ENCODE measurements at places on chromosomes 7 and 10.

- peak; percentile 34 for DNase-seq
These were observed 5.7 kb downstream of the ATG9B start for GRCh38 chr7:151018421-151019129.

- no peak for DNase-seq
These were observed 254.8 kb downstream of the PHF14 start for GRCh38 chr7:11228515-11228914.

GRCh38 chr7:158710651-158711102 lies 6.1 kb upstream of the NCAPG2 start:
- DNase-seq = peak; percentile 15

DNA sequence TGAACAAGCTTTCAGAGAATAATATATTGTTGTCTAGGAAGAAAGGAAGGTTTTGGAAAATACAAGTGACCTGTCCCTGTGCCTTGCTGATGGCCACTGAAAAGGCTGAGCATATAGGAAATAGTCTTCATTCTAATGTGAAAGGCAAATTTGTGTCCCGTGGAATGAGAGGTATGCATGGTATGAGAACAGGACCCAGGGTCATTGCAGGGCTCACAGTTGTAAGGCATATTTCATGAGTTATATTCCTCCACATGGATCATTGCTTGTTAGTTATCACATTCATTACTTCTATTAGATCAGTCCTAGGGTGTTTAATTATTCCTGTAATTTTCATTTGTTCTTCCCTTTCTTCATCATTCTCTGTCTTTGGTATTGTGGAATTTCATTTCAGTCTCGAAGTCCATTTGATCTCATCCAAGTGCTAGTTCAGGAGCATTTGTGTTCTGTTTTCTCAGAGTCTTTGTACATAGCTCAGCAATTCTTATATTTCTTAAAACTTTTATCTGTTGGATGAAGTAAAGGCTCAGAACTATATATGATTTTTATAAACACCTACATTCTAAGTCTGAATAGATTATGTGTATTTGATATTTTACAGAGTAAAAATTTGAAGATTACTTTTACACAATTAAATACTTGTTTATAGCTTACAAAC lies 39.4 kb upstream of the ARHGAP21 start:
- DNase-seq = no peak

DNA sequence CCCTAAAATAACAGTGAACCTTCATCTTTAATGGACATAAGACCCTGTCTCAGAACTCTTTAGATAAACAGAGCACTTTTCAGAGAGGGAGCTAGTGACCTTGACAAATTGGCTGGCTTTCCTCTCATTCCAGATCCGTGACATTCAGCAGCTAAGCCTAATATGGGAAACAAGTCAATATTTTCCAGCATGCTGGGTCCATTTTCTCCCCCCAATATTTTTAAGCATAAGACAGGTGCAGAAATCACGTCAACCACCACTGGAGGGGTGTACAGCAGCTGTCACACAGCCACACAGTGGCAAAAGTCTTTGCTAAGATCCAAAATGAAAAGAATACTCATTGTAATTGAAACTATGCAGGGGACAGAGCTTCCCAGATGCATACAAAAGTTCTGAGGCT lies 26.1 kb downstream of the LRRTM3 start:
- no peak for DNase-seq

DNA sequence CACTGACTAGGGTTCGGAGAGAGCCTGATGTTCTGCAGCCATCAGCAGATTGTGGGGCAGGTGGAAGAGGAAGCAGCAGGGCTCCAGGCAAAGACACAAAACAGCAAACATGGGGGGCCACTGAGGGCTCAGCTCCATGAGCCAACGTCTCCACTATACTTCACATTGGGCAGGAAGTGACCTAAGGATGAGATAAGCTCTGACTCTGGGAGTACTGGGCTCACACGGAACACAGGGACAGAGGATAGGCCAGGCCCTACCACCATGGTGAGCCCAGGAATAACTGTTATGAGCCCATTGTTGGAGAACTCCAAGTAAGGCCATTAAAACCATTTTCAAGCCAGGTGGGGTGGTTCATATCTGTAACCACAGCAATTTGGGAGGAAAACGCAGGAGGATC lies 14.9 kb upstream of the MRPS24 start:
- DNase-seq = no peak

- peak; percentile 52 for DNase-seq
These were observed 117.2 kb downstream of the PIP4K2A start for GRCh38 chr10:22597138-22597537.

GRCh38 chr10:69750011-69750373 lies 51.7 kb upstream of the COL13A1 start:
- no peak for DNase-seq

DNA sequence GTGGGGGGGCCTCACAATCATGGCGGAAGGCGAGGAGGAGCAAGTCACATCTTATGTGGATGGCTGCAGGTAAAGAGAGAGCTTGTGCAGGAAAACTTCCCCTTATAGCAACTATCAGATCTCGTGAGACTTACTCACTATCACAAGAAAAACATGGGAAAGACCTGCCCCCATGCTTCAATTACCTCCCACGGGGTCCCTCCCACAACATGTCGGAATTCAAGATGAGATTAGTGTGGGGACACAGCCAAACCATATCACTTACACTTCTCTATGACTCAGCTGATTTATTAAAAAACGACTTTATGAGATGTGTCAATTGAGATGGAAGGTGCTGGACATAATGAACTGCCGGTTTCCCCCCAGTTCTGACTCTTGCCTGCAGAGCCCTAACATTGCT lies 23.8 kb upstream of the CHN2 start:
- no peak for DNase-seq

- no peak for DNase-seq
These were observed 211.8 kb downstream of the DIP2C start for GRCh38 chr10:477620-478019.

- DNase-seq = no peak
These were observed 11.0 kb downstream of the GRID1 start for GRCh38 chr10:86355571-86356038.

DNA sequence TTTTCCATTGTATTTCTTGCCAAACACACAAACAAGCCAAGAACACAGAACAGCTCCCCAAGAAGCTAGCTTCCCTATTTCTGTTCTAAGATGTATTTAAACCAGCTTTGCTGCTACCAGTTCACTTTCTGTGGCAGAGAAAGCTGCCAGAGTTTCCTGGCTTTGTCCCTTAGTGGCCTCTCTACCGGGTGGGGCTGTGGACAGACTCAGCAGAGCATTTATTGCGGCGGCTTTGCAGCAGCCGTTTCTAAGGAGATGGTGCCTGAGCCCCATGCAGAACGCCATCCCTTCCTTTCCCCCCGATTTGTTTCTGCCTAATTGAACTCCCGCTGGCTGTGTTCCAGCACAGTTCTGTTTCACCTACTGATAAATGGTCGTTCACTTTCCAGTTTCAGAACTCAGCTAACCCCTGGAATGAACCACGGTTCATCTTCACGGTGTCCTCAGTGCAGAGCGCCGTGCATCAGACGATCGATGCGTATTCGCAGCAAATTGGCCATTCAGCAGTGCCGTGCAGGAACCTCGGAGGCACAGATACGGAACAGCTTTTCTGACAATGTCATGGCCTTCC lies 33.8 kb upstream of the SFMBT2 start:
- no peak for DNase-seq

GRCh38 chr10:60480865-60481563 lies 91.3 kb upstream of the ANK3 start:
- no peak for DNase-seq

GRCh38 chr10:8282340-8282739 lies 227.9 kb downstream of the GATA3 start:
- peak; percentile 5 for DNase-seq

- no peak for DNase-seq
These were observed 23.4 kb downstream of the LOXL4 start for GRCh38 chr10:98244586-98244985.

DNA sequence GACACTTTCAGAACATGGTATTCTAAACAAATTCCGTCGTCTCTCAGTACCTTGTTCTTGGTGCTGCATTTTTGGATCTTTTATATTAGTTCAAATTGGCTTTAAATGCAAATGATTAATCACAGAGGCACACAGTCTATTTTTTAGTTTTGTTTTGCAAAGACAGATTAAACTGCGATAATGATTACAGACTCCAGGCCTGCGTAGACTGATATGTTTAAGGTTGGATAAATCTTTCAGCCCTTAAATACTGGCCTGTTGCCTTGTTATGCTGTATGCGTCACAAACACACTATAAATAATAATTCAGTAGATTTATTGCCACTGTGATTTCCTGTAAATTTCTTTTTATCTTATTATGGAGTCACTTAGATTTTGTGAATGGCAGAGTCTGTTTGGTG lies 19.3 kb downstream of the CACNB2 start:
- no peak for DNase-seq

DNA sequence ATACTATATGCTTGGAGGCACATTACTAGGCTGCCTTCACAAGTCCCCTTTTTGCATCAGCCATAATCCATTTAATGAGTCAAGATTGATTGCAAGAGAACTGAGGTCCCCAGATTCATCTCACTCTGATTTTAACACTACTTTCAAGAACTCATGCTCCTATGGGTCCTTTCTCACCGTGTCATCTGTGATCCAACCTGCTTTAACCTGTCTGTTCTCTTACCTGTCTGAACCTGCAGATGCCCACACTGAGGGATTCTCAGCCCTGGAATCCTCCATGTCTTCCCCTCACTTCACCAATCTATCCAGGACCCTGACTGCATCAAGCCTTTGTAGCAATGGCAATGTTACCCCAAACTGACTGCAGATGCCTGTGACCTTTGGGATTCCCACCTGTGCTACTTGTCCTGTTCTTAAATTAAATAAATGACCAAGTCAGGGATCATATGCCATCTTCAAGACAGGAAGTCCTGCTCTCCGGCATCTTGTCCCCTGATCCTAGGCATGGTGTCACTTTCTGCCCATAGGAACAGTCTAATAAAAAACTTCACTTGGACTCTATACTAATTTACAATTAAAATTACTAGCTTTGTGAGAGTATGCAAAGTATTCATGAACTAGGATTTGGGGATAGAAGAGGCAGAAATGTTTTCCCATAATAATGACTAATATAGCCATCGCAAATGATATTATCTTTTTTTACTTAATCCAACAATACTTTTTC lies 25.9 kb upstream of the GOT1 start:
- DNase-seq = no peak

DNA sequence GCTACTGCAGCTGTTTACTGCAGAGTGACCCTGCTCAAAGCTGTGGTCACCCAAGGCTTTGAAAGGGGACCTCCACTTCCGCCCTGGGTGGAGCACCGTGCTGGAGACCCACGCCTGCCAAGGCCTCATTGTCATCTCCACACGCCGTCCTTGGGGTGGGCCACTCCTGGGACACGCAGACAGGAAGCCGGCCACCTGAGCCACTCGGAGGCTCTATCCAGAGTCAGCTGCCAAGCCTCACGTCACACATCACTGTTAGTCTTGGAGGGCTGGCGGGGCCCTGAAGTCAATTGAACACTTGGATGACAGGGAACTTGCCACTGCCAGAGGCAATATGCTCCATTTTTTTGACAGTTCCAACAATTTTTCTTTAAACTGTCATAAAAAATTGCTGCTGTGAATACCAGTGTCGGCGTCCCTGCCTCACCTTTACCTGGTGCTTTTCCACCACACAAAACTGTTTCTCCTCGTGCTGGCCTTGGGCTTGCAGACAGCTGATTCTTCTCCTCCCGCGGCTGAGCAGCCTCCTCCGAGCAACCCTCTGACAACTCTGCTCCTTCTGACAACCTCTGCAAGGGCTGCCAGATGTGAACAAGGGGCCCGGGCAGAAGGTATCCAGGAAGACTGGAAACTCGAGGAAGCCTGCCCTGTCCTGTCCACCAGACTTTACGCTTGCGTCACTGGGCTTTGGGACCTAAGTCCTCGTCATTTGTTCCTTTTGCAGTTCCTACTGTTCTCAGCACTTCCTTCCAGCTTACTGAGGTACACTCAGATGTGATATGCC lies 81.9 kb downstream of the EGFR start:
- DNase-seq = no peak

- DNase-seq = no peak
These were observed 253.6 kb upstream of the NPVF start for GRCh38 chr7:25481891-25482290.

DNA sequence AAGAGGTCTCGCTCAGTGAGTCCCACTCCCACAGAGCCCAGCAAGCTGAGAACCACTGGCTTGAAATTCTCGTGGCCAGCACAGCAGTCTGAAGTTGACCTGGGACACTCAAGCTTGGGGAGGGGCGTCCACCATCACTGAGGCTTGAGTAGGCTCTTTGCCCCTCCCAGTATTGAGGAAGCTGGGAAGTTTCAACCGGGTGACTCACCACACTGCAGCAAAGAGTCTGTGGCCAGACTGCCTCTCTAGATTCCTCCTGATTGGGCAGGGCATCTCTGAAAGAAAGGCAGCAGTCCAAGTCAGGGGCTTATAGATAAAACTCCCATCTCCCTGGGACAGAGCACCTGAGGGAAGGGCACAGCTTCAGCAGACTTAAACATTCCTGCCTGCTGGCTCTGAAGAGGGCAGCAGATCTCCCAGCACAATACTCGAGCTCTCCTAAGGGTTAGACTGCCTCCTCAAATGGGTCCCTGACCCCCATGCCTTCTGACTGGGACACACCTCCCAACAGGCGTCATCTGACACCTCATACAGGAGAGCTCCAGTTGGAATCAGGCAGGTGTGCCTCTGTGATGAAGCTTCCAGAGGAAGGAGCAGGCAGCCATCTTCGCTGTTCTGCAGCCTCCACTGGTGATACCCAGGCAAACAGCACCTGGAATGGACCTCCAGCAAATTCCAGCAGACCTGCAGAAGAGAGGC lies 970.9 kb upstream of the LRRN3 start:
- DNase-seq = no peak

GRCh38 chr7:2819161-2819953 lies 24.8 kb downstream of the GNA12 start:
- no peak for DNase-seq

DNA sequence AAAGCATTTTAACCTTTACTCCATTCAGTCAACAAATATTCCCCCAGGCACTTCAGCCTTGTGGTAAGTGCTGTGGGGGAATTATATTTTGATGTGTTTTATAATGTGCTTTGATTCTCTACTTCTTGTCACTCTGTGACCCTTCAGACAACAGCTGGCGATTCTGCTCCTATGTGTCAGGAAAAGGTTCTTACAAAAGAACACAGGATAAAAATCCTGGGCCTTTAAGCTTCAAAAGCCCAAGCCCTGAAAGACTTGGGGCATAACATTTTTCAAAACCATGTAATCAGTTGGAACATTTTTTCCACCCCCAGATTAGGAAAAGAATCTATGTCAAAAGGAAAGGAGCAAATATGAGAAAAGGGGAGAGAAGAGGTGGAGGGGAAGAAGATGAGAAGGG lies 37.8 kb upstream of the LRRC17 start:
- no peak for DNase-seq

- DNase-seq = no peak
These were observed 138.5 kb downstream of the CPED1 start for GRCh38 chr7:121126801-121127534.

GRCh38 chr10:65100146-65100545 lies 1578.9 kb downstream of the REEP3 start:
- DNase-seq = no peak

Data from effector memory CD8-positive, alpha-beta T cell (primary cell).